ENCODE measurements at places on chromosomes 16 and 17.
A peak's percentile ranks its signal among the peaks of the same experiment; 100 is the strongest.

DNA sequence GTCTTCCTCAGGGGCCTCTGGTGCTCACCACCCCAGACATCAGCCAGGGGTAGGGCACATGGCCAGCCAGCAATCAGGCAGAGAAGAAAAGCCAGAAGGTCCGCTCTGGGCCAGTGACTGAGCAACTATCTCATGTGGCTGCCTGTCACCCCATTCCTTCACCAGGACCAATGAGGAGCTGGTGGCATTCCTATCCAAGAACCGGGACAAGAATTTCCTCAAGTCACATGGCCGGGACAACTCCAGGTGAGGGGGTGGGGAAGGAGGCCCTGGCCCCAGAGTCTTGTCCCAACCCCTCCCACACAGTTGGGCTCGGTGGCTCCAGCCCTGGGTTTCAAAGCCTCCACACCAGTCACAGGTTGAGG is 9.4 kb downstream of the XYLT2 start:
- DNase-seq = no peak

DNA sequence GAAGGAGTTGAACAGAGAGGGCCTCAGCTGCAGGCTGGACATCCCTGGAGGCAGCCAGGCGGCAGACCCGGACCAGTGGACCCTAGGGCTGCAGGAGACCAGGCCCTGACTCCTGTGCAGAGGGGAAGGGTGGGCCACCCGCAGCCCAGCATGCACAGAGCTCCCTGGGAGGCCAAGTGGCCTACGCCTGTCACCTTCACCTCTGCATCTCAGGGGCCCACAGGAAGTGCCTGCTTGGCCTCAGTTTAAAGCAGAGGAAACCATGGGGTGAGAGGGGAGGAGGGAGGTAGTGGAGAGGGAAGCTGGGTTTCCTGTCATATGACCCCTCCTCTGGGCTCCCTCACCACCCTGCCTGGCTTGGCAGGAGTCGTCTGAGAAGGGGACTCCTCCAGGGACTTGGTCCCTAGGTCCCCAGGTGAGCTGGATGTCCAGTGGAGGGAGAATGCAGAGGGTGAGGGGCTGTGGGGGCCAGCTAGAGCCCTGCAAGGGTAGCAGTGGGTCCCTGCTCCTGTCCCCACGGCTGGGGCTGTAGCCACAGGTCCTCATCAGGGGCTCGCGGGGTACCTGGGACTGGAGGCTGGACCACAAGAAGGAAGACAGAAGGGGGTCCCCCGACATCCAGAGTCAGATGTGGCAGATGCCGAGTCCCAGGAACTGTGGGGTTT is at the start of gene TMC8:
Gene TMC8, plus strand, starts transcription at position 335 of the 665 bp plus-strand sequence. CDS start 818 bp downstream, outside the sequence.
- peak; percentile 96 for DNase-seq

GRCh38 chr17:12505866-12506265 is 159.8 kb upstream of the MYOCD start:
- DNase-seq = no peak

DNA sequence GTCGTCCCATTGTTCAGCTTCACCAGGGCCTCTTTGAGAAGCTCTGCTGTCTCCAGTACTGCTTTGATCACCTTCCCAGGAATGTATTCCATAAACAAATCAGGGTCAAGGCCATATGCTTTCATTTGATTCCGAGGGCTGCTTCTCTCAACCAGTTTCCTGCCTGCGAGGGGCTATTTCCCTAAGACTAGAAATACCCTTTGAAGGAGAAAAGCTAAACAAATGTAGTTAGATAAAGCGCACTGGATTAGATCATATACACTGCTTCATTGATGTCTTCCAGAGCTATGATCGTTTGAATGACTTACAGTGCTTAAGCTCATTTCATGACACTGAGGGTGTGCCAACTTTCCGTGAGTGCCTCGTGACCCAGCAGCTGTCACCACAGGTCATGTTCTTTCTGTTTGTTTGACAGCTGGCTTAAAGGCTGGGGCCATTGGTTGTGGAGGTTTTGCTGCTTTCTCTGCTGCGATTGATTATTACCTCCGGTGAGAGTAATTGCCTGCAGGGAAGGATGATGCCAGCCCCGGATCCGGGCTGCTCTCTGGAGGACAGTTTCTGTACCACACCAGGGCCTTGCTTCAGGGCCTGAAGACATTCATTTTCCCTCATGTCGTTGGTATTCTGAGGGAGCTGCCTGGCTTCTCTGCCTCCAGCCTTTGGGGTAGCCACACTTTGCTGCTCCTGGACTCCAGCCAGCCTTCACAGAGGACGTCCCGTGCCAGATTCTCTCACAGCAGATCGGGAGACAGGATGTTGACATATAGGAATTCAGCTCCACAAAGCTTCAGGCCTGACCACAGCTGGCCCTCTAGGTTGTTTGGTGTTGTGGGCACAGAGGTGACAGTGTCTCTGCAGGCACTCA is 3.9 kb downstream of the TIMM22 start:
- no peak for DNase-seq

GRCh38 chr16:83539736-83540490 is 267.9 kb upstream of the HSBP1 start:
- no peak for DNase-seq

DNA sequence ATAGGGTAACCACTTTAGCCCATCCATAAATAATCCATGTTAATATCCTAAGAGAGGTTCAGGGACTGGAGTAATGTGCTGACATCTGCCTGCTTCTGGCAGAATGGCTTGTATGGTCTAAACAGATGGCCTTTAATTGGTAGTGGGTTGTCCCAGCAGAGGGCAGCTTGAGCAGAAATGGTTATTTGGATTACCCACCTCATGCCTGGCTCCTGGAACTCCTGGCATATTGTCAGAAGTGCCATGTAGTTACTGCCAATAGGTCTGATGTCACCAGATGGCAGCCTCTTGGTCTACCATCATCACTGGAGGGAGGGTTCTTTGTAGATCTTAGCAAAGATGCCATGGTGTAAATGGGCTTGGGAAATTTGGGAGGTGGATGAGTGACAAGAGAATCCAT is 157.5 kb upstream of the SOX9 start:
- no peak for DNase-seq

- DNase-seq = no peak
These were observed 9.3 kb downstream of the BBS2 start for GRCh38 chr16:56510544-56510943.

DNA sequence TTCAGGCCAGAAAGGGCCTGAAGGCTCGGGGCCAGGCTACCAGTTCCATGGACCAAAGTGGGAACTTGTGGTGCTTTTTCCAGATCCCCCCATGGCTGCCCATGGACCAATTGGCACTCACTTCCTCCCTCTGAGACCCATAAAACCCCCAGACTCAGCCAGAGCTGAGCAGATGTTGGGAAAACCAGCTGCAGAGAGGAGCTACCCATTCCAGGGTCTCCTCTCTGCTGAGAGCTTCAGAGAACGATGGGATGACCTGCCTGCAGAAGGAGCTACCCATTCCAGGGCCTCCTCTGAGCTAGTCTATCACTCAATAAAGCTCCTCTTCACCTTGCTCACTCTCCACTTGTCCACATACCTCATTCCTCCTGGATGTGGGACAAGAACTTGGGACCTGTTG is 52.2 kb upstream of the MED9 start:
- no peak for DNase-seq

DNA sequence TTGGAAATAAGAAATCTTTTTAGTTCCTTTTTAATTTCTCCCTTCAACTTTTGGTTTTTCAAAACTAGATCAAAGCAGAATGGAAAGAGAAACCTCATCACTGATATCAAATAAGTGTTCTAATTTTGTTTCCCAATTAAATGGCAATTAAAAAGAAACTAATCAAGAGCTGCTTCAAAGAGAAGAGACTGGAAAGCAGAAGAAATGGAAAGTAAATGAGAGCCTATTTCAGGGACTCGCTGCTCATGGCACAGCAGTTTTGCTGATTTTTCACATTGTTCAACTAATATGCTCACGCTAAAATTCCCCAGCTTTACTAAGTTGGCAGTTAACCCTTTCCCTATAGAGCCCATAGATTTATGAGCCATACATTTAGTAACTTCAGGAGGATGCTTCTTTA is 6.5 kb downstream of the NMT1 start:
- DNase-seq = no peak

DNA sequence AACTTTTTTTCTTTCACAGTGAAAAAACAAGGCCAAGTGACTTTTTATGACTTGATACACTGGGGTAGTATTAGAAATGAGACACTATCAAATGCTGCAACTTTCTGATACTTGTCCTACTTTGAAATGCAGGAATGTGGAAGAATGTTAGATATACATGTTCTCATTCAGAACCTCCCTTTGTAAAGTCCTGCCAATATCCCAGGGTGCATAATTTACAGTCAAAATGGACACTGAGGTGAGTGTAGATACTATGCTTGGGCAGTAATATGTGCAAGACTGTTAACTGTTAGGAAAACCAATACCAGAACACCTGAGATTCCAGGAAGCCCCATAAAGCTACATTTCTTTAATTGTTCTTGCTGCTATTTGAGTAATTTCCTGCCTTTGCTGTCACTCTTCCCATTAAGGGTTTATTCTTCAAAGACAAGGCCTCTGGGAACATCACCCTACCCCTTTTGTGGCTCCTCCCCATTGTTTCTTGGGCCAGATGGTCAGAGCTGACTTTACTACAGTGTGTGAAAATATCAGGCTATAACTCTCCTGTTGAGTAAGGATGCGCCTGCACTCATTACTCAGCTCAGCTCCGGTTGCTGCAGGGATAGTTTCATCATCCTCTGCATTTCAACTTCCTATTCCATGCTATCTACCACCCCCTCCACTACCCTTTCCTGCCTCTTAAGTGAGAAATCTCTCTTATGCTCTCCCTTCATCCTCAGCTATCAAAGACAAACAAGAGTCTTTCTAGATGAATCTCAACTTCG is 48.7 kb downstream of the TMEM100 start:
- peak; percentile 22 for DNase-seq

- no peak for DNase-seq
These were observed 150.9 kb downstream of the MRM1 start for GRCh38 chr17:36752096-36752888.

DNA sequence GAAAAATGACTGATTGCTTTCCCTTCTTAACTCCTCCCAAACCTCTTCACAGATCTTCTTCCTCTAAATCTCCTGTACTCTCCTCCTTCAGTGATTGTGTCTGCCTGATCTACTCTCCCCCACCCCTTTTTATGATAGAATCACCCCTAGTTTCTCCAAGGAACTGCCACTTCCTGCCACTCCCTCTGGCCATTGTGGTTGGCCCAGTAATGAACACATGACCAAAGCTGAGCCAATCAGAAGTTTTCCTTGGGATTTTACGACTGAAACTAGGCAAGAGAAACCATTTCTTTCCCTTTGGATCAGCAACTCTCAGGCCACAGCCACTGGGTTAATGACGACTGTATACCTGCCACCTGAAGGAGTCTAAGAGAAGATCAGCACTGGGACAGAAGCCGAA is 15.9 kb downstream of the IRX3 start:
- DNase-seq = no peak

DNA sequence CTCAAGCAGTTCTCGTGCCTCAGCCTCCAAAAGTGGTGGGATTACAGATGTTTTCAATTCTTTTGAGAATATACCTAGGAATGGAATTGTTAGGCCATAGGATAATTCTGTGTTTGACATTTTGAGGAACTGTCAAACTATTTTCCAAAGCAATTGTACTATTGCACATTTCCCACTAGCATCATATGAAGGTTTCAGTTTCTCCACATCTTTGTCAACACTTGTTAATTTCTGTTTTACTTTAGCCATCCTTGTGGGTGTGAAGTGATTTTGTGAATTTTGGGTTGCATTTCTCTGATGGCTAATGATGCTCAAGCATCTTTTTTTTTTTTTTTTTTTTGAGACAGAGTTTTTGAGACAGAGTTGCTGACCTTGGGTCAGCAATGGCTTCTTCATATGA is 6.2 kb downstream of the NT5M start:
- no peak for DNase-seq

- DNase-seq = peak; percentile 84
These were observed 1.9 kb downstream of the IGSF6 start for GRCh38 chr16:21650521-21650920.

DNA sequence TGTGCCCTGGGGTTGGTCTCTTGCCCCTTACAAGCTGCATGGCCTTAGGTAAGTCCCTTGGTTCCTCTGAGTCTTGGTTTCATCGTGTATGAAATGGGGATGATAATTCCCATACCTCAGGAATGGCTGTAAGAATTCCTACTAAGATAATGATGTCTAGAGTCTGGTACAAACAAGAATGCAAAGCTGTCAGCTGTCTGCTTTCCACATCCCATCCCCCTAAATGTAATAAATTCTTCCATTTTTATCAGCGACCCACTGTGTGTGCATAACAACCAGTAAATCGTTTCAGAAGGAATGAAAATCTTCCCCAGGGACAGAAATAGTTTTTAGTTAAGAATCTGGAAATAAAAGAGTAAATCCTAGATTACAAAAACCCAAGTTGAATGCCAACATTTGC is 95.4 kb downstream of the CPPED1 start:
- DNase-seq = no peak

DNA sequence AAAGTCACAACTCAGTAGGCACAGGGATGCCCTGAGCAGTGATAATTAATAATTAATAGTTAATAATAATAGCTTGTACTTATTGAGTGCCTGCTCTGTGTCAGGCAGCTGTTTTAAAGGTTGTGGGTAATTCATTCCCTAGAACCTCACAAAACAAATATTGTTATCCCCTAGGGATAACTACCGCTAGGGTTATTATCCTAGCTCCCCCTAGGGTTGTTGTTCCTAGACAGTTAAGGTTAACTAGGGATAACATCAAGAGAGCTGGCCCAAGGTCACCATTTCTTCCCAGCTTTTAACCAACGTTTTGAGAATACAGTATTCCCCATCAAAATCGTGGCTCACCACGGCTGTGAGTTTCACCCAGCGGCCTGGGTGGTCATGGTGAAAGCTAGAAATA is 180.1 kb downstream of the PRKCB start:
- DNase-seq = no peak

GRCh38 chr17:75433218-75433783 is 23.1 kb upstream of the TMEM94 start:
- DNase-seq = no peak

DNA sequence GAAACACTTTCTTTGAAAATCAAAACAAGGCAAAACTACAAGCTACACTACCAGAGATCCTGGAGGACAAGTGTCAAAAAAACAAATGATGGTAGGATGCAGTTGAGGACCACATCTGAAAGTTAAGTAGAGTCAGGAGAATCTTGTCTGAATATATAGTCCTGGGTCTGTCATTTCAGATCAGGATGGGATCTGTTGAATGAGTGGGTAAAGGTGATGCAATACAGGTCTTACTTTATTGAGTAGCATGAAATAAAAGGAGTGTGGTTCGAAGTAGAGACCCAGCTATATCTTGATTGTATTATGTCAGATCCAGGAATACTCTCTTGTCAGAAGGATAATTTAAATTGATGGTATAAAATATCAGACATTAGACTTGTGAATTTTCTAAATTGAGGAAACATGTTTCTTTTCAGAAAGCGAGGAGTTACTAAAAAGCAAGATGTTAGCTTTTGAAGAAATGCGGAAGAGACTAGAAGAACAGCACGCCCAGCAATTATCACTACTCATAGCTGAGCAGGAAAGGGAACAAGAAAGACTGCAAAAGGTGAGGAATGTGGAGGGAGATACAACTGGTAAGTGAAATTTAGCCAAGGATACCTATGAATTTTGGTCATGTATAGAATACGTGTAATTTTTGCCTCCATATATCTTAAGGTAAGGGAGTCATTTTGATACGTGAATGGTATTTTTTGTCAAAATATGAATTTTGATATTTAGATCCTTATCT is 15.1 kb upstream of the VPS35L start:
- DNase-seq = no peak

GRCh38 chr16:10961231-10961630 is 16.9 kb downstream of the CLEC16A start:
- no peak for DNase-seq

GRCh38 chr17:41691031-41691777 is 2.5 kb downstream of the EIF1 start:
- no peak for DNase-seq

GRCh38 chr17:35773679-35774425 is 13.2 kb downstream of the C17orf50 start:
- no peak for DNase-seq
